Hair follicle dermal papilla cell (primary cell): ENCODE measurements at places on chromosomes 1 and 21. TPM values are rescaled to one million over a fixed set of nuclear protein-coding genes. Genes with fewer than 3 reads are reported as not detected.

CTSS gene
- 4.7 and 9.4 TPM in 2 replicates for total RNA-seq

SH2D1B gene
- total RNA-seq, result not detected in 2 replicates

ARHGEF2 gene
- total RNA-seq, result 133 and 144 TPM in 2 replicates

PRR9 gene
- not detected in 2 replicates for total RNA-seq

RHBDL2 gene
- total RNA-seq, result 0.85 and 1.6 TPM in 2 replicates

CD1E gene
- total RNA-seq, result not detected in 2 replicates

LEMD1 gene
- not detected in 2 replicates for total RNA-seq

SELP gene
- not detected in 2 replicates for total RNA-seq

F11R gene
- total RNA-seq, result 2.1 and 3.6 TPM in 2 replicates

PTBP2 gene
- total RNA-seq, result 25.3 and 30.3 TPM in 2 replicates

NFASC gene
- total RNA-seq, result 50.8 and 61.9 TPM in 2 replicates

SPRR2D gene
- not detected in 2 replicates for total RNA-seq

TSEN15 gene
- 36.0 and 42.3 TPM in 2 replicates for total RNA-seq

CACNA1S gene
- not detected in 2 replicates for total RNA-seq

MAN1C1 gene
- 15.8 and 16.9 TPM in 2 replicates for total RNA-seq

RASSF5 gene
- total RNA-seq, result 0.97 and 1.3 TPM in 2 replicates

S100A9 gene
- total RNA-seq, result 0.49 TPM in 1 of 2 replicates, not detected in the other

DISC1 gene
- total RNA-seq, result 11.7 and 13.8 TPM in 2 replicates

CHI3L1 gene
- 2.7 and 11.0 TPM in 2 replicates for total RNA-seq

CR1L gene
- not detected in 2 replicates for total RNA-seq

IRF6 gene
- total RNA-seq, result 1.1 and 2.1 TPM in 2 replicates

BNIPL gene
- under 0.01 and 0.12 TPM in 2 replicates for total RNA-seq

OXCT2 gene
- 1.8 and 2.7 TPM in 2 replicates for total RNA-seq

SPRR3 gene
- total RNA-seq, result not detected in 2 replicates

AKNAD1 gene
- 0.49 TPM in 1 of 2 replicates, not detected in the other for total RNA-seq

TRIM63 gene
- not detected in 2 replicates for total RNA-seq

SLC44A5 gene
- total RNA-seq, result 0.12 and 0.49 TPM in 2 replicates

C1orf21 gene
- total RNA-seq, result 15.1 and 17.5 TPM in 2 replicates

RGS8 gene
- total RNA-seq, result 0.16 TPM in 1 of 2 replicates, not detected in the other

LCE1E gene
- not detected in 2 replicates for total RNA-seq

SPAG17 gene
- total RNA-seq, result 1.1 and 1.7 TPM in 2 replicates

PCSK9 gene
- 14.8 and 18.3 TPM in 2 replicates for total RNA-seq

ADAM30 gene
- not detected in 2 replicates for total RNA-seq

CFHR5 gene
- not detected in 2 replicates for total RNA-seq

PTGER3 gene
- 6.5 and 14.8 TPM in 2 replicates for total RNA-seq

TNNT2 gene
- not detected in 2 replicates for total RNA-seq

KANK4 gene
- 0.24 and 0.49 TPM in 2 replicates for total RNA-seq

MTARC1 gene
- total RNA-seq, result 0.61 and 0.97 TPM in 2 replicates

PTCH2 gene
- 0.24 and 0.32 TPM in 2 replicates for total RNA-seq

CASQ2 gene
- total RNA-seq, result not detected in 2 replicates

WDR64 gene
- under 0.01 TPM in 1 of 2 replicates, not detected in the other for total RNA-seq

PGD gene
- total RNA-seq, result 229 and 277 TPM in 2 replicates

NTNG1 gene
- 13.7 and 20.6 TPM in 2 replicates for total RNA-seq

TNFRSF9 gene
- total RNA-seq, result not detected in 2 replicates

NPR1 gene
- under 0.01 TPM in 1 of 2 replicates, not detected in the other for total RNA-seq

SLC2A5 gene
- 7.1 and 19.1 TPM in 2 replicates for total RNA-seq

OR2T11 gene
- not detected in 2 replicates for total RNA-seq

CCDC185 gene
- total RNA-seq, result not detected in 2 replicates

CFAP107 gene
- total RNA-seq, result not detected in 2 replicates

GCLM gene
- total RNA-seq, result 30.8 and 40.1 TPM in 2 replicates

OTUD3 gene
- 3.2 and 4.9 TPM in 2 replicates for total RNA-seq

GJC2 gene
- total RNA-seq, result 2.1 TPM in 2 replicates

FCRL2 gene
- total RNA-seq, result not detected in 2 replicates

MR1 gene
- 19.3 and 26.1 TPM in 2 replicates for total RNA-seq

S1PR1 gene
- total RNA-seq, result 4.5 and 7.6 TPM in 2 replicates

APOBEC4 gene
- not detected in 2 replicates for total RNA-seq

EDARADD gene
- total RNA-seq, result 0.49 and 0.65 TPM in 2 replicates
